ENCODE measurements at places on chromosomes 1 and 21.

DNA sequence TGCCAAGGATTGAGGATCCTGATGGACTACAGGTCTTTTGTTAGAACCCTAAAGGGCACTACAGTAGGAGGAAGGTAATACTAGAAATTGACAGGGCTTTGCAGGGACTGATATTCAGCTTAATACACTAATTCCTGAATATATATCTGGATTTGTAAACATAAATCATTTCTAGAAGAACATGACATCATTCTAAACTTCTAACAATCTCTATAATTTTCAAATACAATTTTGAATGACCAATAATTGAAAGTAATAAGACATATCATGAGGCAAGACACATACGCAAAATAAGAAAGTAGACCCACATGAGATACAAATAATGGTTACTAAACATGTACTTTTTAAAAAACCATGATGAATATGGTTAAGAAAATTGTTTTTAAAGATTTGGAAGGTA is 52.4 kb upstream of the LRRC8B start:
- DNase-seq: no peak

GRCh38 chr1:50724626-50725286 is 235.3 kb downstream of the FAF1 start:
- no peak for DNase-seq

DNA sequence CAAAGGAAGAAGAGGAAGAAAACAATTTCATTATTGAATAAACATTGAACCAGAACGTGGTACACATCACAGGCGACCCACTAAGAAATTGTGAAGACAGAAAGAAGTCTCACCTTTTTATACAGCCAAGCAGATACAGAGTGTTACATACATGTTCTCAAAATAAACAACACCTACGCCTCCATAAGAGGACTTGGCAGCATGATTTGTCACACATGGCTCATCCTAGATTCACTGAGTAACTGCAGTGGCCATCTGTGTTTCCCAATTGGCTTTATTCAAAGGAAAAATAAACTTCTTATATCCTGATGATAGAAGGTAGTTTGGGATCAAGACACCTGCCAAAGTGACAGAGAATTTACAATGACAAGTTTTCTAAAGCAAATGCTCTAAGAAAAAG is 7.6 kb upstream of the KRTAP19-8 start:
- DNase-seq: no peak

DNA sequence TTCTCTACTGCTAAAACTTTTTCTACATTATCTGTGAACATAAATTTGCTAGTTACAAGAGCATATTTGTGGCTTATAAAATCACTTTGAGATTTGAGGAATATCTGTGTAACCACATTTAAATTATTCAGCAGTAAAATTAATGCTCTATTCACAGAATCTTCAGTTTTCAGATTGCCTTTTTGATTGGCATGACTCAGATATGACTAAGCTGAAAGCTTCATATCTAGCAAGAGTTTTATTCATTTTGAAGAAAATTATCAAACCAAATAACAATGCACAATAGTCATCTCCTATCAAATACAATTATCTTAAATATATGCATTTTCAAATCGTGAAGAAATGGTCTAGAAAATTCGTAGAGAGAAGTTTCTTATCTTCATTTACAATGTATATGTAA is 1498.2 kb upstream of the B3GALT2 start:
- no peak for DNase-seq

DNA sequence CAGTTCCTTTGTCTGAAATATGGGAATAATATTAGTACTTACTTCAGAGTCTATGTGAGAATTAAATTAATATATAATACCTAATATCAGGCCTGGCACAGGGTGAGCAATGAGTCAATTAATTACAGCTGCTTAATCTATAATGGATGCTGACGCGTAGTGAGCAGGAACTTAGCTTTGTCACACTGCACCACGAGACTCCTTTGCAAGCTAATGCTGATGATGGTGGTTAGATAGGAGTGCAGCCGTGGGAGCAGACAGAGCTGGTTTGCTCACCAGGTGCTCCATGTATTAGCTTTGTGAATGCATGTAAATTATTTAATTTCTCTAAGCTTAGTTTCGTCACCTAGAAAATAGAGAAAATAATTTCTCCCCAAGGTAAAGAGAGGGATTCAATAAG is 35.1 kb downstream of the KCNJ15 start:
- no peak for DNase-seq

DNA sequence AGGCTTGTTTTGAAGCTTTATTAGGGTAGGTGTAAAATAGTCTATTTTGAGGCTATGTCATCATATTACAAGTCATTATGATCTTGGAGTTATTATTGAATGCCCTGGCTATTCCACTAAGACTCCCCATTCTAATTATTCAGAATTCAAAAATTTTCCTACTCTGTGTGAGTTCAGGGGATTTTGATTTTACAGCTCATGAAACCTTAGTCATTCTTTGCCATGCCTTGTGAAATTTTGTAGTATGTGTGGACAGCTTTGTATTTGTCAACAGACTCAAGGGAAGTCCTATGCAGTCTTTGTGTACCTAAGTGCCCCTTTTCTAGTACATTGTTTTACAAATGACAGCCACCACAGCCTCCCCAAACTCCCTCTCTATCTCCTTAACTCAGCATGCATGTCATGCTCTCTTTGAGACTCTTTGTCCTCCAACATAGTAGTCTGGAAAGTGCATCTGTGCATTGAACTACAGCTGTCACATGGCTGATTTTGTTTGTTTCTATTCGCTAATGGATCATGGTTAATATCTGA is 28.0 kb downstream of the CD1D start:
- no peak for DNase-seq

DNA sequence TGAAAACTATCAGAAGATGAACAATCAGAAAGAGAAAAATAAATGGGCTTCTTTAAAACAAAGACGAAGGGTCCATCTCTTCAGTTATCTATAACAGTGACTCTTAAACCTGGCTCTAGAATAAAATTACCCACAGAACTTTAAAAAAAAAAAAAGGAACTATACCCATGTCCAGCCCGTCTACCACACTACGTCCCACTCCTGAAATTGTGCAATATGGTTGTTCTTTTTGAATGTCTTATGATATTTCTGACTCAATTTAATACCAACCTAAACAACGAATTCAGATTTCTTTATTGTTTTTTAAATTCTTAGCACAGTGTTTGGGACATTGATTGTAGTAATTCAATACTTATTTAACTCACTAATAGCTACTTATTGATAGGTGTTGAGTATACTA is 246.3 kb downstream of the DPYD start:
- no peak for DNase-seq

GRCh38 chr1:183163316-183163715 is 22.7 kb upstream of the LAMC2 start:
- no peak for DNase-seq
